ENCODE measurements at places on chromosomes 5 and 9.

- DNase-seq, result no peak
Measured at GRCh38 chr9:121075251-121076036, 689 bp downstream of the CNTRL start.

GRCh38 chr5:111869681-111870080 lies 112.7 kb upstream of the NREP start:
- DNase-seq, result no peak

- DNase-seq, result no peak
Measured at GRCh38 chr5:126360467-126360866, 62.7 kb upstream of the GRAMD2B start.

DNA sequence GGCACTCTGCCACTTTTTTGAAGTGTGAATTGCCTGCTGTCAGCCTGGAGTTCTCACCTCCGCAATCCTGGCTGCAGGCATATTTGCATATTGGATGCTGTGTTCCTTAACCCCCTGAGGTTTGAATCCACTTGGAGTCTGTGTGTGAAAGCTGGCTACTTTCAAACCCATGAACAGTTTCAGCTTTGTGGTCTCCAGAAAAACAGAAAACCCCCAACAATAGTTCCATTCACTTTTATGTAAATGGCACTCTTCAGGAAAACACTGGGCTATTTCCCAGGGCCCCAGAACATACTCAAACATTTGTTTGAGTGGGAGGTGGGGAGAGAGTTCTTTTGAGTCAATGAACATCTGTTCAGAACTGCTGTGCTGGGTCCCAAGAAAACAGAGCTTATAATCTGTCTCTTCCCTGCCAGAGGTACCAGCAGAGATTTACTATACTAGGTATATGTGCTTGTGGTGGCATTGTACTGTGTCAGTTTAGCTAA lies 5.0 kb downstream of the NUDT2 start:
- DNase-seq, result no peak

DNA sequence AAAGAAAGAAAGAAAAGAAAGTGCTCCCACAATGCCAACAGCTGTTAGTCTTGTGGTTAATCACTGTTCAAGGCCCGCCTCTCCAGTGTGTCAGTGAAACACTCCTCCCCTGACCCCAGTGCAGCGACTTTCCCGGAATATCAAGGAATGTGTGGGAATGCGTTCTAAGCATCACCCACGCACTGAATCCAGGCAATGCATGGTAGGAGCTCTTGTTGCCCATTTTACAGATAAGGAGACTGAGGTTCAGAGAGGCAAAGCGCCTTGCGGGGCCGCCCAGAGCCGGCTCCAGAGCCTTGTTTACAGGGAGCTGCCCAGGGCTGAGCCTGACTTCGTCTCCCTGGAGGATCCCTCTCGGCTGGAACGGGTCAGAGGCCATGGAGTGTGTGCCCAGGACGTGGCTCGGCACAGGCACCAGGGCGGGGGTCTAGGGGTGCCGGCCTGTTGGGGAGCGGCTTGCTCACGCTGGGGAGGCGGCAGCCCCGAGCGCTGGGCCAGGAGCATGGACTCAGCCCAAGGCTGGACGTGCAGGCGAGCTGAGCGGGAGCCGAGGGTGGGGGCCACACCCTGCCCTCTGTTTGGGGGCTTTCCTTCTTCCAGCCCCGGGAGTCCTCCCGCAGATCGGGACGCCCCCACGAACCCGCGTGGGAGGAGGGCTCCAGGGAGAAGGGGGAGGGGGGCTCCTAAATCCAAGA lies 823 bp downstream of the ST6GALNAC6 start:
- DNase-seq, result no peak

DNA sequence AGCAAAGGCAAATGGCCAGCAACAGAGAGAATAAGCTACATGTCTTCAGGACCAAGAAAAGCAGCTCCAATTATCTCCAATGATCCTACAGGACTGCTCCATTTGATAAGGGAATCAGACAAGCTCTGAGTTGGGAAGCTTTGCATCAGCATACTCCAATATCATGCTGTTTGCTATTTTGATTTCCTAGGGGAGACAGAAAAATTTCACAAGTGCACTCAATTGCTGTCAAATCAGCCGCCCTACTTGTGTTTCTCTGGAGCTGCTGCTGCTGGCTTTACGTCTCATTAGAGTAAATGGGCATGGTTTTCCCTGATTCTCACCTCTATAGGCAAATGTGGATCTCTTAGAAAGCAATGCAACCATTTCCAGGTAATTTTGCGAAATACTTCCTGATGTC lies 201.7 kb downstream of the PRELID2 start:
- no peak for DNase-seq

DNA sequence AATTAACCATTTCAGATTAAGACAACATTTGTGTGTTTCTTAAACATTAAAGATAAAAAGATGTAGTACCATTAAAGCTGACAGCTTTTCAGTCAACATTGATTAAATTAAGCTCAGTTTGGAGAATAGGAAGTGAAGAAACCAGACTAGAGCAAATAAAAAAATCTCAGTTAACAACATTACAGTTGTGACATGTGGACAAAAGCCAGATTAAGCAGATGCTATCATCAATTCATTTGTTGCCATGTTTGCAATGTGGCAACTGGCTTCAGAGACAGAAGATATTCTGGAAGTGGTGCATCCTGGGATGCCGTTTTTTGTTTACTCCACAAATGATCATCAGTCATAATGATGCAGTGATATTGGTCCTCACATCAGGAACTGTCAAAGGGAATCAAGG lies 70.3 kb upstream of the CNTLN start:
- DNase-seq, result no peak

GRCh38 chr5:172789687-172790495 lies 18.9 kb upstream of the DUSP1 start:
- DNase-seq, result no peak

- DNase-seq, result peak; percentile 37
Measured at GRCh38 chr9:36728651-36729520, 156.2 kb downstream of the MELK start.

DNA sequence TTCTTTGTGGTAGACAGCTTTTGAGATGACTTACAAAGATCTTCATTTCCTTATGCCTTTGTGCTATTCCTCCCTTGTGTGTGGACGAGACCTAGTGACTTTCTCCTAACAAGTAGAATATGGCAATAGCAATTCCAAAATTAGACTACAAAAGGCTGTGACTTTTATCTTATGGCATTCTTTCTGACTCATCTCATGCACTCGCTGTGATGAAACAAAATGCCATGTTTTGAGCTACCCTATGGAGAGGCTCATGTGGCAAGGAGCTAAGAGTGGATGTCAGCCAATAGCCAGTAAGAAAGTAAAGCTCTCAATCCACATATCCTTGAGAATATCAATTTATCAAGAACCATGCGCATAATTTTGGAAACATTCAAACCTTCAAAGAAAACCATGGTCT lies 380.5 kb upstream of the SMC2 start:
- no peak for DNase-seq

DNA sequence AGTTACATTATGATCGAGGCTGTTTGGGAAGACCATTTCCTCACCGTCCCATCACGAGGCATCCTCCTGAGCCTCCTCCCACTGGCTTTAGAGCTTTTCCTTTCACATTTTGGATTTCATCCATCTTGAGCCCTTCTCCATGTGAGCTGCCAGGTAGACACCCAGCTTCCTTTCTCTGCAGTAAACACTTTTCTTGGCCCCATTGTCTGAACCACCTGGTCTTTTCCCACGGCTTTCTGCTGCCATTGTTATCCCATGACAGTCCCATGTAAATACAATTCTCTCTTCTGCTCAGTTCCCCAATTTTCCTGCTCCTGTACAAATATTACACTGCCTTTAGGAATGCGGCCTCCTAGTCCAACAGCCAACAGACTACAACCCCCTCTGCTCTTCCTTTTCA lies 24.1 kb downstream of the UBE2QL1 start:
- DNase-seq, result no peak

DNA sequence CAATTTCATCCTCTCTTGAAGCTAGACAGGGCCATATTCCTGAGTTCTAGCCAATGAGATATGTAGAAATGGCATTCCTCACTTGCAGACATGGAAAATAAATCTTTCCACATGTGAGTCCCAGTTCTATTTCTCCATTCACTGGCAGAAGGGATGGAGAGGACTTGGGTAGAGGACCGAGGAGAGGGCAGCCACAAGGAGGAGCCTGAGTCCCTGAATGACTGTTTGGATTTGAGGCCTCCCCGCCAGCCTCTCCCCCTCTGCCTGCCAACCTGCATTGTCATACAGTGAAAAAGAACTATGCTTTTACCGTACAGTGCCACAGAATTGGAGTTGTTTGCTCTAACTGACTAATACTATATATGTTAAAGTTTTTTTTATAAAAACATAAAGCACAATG lies 583.0 kb upstream of the WWC1 start:
- DNase-seq, result no peak

- DNase-seq, result no peak
Measured at GRCh38 chr5:142427015-142427364, 102.2 kb upstream of the SPRY4 start.

DNA sequence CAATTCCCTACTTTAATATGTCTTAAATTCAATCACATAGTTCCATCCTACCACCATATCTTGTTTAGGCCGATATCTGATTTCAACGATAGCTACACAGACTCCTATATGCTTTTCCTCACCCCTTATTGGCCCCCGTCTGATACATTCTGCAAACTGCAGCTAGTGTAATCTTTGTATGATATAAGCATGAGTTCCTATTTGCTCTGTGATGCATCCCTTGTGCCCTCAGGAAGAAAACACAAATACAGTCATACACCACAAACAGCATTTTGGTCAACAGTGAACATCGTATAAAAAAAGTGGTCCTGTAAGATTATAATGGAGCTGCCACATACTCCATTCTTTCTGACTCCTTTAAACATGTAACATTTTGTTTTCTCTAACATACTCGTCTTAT lies 837.8 kb upstream of the CDH6 start:
- DNase-seq, result no peak

DNA sequence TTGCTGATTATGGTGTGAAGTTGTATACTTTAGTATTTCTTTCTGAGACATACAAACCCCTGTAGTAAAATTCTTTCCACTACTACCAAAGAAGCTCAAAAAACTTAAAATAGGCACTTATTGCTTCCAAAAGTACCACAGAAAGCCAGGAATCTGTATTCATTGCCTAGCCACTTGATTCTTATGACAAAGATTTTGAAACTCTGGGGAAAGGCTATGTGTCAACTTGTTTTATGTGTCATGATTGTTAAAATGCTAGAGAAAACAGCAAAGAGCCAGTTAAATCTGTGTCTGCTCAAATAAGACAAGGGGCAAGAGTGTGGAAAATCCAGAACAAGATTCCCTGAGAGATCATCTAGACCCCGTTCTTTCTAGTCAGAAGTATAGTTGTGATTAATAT lies 6.0 kb downstream of the KIF2A start:
- no peak for DNase-seq

GRCh38 chr9:97933297-97933998 lies 4.5 kb downstream of the HEMGN start:
- no peak for DNase-seq

DNA sequence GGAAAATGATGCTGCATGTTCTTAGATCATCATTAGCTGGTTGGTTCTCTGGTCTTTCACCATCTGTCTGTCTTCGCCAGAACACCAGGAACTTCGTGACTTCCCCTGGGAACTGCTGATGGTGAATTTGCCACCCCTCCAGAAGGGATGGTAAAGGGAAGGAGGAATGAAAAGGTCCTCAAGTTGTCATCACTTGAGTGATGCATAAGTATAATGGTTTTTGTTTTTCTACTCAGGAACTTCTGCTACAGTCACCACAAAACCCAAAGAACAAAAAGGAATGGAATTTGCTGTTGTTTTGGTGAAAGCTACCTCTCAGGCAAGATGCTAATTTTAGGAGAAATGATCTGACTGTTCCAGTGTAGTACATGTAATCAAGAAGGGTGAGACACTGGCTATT lies 328.4 kb downstream of the ARHGEF28 start:
- DNase-seq, result no peak

DNA sequence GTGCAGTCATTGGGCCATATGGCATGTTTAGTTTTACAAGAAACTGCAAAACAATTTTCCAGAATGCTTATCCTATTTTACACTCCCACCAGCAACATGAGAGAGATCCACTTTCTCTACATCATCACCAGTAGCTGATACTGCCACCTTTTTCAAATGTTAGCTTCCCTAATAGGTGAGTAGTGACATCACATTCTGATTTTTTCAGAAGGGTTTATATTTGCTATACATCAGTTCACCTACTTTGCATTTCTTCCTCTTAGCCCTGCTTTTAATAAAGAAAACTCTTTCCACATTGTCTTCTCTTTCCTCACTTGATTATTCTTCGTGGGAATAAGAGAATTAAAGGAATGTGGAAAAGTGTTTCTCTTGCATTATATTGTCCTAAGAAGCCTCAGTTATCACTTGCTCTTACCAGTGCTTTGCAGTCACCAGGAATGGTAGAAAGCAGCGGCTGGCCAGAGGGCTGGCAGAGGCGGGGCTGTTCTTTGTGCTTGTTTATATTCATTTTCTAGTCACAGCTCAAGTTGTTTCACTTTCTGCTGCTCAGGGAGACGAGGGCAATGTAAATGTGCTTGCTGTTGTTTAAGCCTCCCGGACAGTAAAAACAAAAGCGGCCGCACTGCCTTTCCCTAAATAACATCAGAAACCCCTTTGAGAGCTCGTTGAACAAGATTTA lies 164.8 kb downstream of the HSD17B3 start:
- DNase-seq, result no peak

DNA sequence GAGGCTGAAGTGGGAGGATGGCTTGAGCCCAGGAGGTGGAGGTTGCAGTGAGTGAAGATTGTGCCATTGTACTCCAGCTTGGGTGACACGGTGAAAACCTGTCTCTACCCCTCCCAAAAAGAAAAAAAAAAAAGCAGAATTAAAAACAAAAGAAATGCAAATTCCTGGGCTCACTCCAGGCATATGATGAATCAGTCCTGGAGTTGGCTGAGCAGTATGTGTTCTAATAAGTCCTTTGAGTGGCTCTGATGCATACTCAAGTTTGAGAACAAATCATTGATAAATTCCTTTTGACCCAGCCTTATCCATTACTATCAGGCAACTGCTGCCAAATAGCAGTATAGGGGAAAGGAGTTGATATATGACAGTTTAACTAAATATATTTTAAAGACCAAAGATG lies 28.3 kb downstream of the UHRF2 start:
- DNase-seq, result no peak

GRCh38 chr5:159184858-159185381 lies 24.4 kb downstream of the RNF145 start:
- DNase-seq, result no peak

- no peak for DNase-seq
Measured at GRCh38 chr5:119655061-119655460, 25.7 kb downstream of the FAM170A start.

DNA sequence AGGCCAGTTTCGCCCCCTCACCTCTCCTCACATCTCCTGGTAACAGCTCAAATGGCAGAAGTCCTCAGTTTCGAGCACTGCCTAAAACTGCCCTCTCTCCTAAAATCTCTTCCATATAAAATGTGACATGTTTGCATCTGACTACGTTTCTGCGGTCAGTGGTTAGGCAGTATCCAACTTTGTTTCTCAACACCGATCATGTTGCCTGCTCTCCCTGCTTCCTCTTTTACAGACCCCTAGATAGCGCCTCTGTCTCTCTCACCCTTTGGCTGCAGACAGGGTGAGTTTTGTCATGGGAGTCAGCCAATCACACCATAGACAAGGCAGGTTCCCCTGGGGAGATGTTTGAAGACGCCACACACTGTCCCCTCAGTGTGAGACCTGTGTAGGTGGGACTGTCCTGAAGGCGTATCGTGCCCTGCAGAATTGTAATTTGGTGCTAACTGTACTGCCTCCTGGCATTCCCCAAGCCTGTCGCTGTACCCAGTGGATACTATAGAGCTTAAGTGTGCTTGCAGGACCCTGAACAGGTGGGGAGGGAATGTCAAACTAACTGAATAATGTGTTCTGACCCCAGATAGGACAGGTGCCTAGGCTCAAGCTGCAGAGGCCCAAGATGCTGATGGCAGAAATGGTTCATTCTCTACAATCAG lies 1.1 kb downstream of the HEXB start:
- DNase-seq, result no peak
